Stimulated activated CD4-positive, alpha-beta T cell treated with anti-CD3 and anti-CD28 coated beads, TNF-alpha, amount 100 ng/mL, for 48 hours (primary cell): ENCODE measurements at places on chromosomes 5 and 9.

- DNase-seq = no peak
These were observed 8.6 kb downstream of the NINJ1 start for GRCh38 chr9:93125331-93125894.

DNA sequence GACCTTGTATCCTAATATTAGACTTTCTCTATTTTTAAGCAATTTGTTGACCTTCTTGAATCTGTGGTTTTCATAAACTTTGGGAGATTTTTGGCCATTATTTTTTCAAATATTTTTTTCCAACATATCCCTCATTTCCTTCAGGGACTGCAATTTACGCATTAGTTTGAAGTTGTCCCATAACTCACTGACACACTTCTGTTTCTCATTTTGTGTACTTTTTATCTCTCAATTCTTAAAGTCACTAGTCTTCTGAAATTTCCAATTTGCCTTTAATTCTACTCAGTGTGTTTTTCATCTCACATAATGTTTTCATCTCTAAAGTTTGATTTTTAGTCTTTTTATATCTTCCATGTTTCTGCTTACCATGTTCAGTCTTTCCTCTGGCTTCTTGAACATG, 356.8 kb downstream of the RAB3C start:
- no peak for DNase-seq

DNA sequence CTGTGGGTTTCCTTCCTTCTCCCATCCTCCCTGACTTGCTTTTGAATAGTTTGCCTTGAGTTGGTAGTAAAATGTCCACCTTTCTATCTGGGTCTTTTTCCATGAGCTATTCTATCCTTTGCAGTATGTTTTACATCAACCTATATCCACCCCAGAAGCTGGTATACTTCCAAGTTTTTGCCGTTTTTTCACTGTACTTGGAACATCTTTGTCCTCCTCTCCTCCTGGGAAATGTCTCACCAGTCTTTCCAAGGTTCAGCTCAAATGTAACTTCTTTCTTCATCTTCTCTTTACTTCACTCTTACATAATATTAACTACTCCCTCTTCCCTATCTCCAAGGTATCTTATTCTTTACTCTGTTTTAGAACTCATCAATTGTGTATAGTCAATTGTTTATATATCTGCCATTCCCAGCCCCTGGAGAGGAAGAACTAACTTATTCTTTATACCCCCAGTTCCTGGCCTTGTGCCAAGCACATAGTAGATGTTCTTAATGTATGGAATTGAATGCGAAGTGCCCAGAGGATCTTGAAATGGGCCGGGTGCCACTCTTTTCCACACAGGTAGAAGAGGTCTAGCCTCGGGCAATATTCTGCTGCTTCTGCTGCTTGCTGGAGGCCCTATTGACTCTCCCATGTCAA, 34.9 kb upstream of the SLC1A3 start:
- no peak for DNase-seq

DNA sequence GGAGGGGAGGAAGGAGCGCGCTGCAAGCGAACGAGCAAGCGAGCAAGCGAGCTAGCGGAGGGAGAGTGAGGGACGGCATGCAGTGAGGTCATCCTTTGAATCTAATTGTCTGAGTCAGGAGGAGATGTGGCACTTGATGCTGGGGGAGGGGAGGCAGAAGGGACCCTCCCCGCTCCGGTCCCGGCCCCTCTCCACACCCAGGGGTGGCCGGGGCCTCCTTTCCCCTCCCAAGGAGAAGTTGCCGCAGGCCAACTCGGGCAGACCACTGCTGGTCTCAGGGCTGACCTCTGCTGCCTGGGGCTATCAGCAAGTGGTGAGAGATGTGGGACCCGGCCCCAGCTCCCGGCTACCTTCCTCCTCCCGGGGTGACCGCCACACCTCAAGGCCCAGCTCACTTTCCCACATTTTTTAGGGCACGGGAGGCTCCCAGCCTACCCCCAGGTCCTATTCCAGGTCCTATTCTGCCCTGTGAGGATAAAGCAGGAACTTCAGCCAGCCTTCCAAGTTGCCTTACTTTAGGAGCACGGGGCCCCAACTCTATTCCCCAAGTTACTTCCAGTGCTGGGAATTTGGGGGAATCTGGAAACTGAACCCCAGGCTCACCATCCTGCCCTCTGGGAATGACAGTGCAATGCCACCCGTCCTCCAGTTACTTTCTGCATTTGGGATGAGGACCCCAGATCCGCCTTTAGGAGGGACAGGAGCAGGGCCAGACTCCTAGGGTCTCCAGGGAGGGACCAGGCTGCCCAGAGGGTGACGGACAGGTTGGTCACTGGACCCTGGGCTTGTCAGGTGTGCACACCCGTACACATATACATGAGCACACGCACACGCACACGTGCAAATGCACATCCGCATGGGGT, 11.1 kb downstream of the CNTFR start:
- DNase-seq = no peak

DNA sequence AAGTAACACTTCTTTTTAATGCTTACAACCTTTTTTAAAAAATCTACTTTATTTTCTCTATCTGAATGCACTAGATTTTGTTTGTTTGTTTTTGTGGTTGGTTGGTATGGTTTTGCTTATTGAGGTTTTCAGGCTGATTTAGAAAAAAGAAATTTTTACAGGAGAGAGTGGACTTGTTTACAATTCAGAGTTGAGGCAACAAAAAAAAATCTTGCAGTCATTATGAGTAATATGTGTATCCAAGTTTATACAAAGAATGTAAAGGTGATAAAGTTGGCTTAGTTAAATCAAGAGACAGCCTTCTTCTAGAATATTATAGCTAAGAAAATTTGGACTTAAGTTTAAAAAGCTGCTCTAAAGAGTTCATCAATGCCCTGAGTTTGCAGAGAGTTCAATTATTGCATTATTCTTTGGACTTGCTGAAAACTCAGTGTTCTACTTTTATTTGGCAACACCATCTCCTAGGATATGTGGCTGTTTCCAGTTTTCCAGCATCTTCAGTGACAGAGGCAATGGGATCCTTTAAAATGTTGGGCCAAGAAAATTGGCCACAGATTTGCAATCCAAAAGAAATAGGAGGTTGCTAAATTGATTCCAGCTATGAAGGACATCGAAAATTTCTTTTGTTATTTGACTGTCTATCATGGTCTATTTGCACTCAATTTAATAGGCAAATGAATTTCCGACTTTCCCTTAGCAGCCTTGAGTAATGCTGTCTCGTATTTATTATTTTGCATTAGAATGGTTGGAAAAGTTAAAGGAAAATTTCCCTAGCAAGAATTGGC, 10.7 kb downstream of the STK32A start:
- DNase-seq = no peak

- no peak for DNase-seq
These were observed 133.0 kb downstream of the ZSWIM6 start for GRCh38 chr5:61465066-61465465.

DNA sequence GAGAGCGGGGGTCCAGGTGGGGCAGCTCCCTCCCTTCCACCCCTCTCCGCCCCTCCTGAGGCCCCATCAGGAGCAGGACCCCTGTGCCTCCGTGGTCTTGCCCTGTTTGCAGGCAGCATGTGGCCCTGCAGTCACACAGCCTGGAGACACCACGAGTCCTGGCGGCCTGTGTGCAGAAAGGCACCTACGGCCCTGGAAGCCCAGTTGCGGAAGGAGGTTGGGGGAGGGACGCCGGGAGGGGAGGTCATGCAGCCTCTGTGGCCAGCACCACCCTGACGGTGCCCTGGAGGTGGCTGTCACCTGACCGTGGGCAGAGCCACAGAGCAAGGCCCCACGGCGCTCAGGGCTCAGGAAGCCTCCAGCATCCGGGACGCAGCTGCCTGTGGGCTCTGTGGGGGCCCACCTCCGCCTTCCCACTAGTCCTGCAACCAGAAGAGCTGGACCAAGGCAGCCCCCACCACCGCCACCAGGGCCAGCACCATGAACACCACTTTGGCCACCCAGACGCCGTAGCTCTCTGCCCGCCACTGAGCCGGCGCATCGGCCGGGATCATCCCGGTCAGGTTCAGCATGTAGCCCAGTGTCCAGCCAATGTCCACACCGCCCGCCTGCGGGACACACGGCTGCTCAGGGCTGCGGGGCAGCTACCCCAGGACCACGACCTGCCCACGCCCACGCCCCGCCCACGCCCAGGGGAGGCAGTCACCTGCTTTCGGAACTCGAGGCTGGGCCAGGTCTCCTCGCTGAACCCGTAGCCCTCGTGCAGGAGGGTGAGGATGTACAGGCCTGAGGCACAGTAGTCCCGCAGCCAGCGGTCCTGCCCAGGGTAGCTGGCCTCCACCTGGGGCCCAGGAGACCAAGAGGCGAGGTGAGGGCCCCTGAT, 6.4 kb downstream of the ENTPD8 start:
- DNase-seq = no peak

DNA sequence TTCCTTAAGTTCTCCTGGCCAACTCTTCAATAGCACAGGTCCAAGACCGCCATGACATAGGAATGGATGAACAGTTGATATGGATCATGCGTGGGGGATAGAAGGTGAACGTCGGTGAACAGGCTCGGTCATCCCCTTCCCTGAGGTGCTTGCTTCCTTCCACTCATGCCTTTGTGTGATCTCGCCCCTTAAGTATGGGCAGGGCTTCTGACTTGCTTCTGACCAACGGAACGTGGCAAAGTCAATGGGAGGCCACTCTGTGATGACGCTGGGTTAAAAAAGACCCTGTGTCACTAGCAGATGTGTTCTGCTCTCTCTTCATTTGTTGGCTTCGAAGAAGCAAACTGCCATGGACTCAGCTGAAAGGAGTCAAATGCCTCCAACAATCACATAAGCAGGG, 240.5 kb upstream of the TUT7 start:
- DNase-seq = no peak

DNA sequence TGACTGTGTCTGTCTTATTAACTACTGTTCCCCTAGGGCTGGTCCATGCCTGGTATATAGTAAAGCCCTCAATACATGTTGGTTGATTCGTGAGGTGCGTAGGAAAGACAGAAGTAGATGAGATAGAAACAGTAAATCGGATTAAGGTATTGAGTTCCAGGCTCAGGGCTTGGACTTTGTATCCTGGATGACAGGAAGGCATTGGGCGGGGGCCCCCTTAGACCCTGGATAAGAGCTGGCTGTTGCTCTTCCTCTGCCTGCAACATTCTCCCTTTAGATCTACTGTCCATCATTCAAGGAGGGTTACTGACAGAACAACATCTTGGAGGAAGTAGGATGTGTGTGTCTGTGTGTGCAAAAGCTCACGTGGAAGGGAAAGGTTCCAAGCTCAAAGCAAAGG, 31.2 kb upstream of the CTNNA1 start:
- DNase-seq = no peak

DNA sequence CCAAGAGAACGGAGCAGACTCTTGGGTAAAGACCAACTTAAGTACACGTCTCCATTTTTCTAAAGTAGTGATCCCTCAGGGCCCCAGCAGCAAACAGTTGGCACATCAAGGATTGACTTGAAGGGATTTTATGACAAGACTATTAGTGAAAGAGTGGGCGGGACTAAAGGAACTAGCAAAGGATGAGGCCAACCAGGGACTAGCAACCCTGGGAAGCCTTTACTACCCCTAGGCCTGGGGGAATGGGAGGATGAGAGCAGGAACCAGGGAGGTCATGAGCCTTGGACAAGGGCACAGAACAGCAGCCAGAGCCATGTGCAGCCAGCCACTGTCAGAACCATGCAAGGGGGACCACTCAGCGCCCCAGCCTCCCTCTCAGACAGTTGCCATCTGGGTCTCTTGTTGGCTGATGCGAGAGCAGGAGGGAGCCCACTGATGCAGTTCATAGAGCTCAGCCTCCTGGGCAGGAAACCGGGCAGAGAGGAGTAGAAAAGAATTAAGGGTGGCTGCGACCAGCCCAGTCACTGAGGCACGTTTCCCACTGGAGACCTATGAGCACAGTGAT, 28.1 kb downstream of the TGFBI start:
- DNase-seq = no peak

DNA sequence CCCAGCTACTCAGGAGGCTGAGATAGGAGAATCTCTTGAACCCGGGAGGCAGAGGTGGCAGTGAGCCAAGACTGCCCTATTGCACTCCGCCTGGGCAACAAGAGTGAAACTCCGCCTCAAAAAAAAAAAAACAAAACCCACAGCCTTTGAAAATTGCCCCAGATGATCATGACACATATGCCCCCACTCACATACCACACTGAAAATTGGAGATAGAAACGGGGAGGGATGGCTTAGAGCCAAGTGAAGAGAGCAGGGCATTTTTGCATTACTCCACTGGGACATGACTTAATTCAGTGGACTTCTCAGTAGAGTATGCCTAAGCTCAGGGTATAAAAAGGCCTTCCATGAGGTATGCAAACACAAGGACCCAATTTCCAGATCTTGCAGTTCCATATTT, 309.3 kb downstream of the BNC2 start:
- no peak for DNase-seq

- no peak for DNase-seq
These were observed 44.4 kb upstream of the SMAD5 start for GRCh38 chr5:136087961-136088871.

DNA sequence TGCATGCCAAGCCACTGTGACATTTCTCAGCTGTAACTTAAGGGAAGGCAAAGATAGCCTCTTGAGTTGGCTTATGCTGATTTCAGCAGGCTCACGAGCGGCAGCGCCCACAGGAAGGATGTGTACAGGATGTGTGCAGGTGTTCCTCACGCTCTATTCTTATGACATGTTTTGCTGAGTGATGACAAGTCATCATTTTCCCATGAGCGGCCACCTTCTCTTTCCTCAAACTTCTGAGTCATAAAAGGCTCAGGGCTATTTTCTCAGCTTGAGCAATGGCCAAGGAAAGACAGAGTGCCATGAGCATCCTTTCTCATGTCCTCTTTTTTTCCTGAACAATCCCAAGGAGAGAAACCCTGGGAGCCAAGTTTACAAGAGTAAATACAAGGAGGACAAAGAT, 365.9 kb downstream of the PLK2 start:
- DNase-seq = no peak

- no peak for DNase-seq
These were observed 308.3 kb downstream of the SLIT3 start for GRCh38 chr5:168992687-168993086.

DNA sequence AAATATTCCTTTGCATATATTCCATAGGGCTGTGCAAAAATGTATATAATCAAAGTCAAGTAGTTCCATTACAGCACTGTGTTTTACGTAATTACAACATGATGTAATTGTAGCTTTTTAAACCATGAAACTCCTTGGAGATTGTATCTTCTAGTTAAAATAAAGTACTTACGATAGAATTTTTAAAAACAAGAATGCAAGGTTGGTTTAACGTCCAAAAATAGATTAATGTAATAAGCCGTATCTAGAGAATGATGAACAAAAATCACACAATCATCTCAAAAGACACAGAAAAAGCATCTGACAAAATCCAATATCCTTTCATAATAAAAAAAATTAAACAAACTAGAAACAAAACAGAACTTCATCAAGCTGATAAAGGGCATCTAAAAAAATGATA, 86.2 kb downstream of the DENND1A start:
- no peak for DNase-seq

DNA sequence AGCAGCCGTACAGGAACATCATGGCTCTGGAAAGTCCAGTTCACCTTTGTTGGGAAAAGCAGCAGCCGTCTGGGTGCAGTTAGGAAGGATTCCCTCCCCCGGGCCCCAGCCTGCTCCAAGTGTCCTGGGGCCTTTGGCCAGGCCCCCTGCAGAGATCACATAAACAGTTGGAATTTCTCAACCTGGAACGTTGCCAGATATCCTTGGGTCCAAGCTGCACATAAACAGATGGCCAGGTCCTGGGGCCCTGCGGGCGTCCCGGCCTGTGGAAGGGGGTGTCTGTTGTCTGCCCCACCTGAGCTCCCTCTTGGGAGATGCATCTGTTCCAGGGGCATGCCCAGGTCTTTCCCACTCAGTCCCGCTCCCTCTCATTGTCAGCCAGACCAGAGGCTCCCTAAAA, 92.7 kb downstream of the COL5A1 start:
- DNase-seq = no peak
